ENCODE measurements at places on chromosomes 5 and 9.

DNA sequence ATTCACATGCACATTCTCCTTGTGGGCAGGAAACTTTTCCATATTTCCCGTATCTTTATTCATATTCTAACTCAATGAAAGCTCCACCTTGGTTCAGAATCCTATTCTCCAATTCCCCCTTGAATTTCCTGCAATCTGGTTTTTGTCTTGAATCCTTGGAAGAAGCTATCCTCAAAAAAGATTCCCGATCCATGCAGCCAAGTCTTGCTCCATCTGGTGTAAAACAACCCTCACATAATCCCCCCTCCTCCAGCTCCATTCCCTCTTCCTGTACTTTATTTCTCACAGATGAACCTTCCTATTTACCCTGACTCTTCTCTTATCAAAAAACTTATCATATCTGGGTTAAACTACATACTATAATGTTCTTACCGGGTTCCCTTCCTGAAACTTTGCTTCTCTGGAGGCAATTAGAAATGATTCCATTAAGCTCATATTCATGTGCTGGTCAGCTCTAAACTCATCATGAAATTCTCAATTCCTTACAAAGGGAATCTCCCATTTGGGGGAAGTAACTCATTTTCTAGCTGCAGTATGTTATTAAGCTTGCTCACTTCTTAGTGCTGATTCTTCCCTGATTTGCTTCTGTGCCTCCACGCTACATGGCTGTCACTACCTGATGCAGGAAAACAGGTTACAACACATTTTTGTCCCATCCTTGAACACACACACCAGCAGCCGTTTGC is 81.7 kb downstream of the GNAQ start:
- no peak for DNase-seq

GRCh38 chr5:67728326-67728890 is 487.1 kb upstream of the PIK3R1 start:
- DNase-seq, result no peak

- no peak for DNase-seq
Measured at GRCh38 chr5:144032375-144032774, 138.1 kb downstream of the YIPF5 start.

DNA sequence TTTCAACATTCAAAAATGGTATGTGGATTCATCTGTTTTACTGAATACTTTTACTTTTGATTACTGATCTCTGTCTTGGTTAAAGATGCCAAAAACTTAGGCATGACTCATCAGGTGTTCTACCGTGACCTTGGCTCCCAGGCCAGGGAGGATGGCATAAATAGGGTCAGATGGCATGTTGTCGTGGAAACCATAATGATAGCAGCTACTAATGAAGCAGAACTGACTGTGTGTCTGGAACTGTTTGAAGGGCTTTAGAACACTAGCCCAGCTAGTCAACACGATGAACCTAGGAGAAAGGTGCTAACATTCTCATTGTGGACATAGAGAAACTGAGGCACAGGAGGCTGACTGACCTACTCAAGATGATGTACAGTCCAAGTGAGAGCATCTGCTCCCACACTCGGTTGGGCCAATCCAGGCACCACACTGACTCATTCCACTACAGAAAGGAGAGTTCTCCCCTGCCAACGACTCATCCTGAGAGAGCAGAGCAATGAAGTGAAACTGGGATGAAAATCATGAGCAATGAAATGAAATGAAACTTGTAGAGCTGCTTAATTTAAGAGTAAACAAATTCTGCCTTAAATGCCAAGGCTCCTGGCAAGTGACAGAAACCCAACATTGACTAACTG is 116.0 kb downstream of the TENT4A start:
- peak; percentile 19 for DNase-seq

- no peak for DNase-seq
Measured at GRCh38 chr5:149641600-149641999, 60.3 kb downstream of the ARHGEF37 start.

DNA sequence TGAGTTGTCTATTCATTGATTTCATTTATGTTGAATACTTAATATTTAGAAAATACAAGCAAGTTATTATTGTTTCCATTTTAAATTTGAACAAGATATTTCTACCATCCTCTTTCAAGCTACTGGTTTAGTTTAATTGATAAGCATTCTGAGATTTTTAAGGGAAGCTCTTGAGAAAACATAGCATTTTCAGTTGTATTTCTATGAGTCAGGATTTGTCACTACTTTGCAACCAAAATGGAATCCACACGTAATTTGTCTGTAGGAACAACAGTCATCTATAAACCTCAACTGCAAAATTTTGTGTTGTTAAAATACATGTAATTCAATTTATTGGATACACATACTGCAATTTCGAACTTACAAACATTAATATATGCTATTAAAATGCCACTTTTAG is 74.0 kb downstream of the PRR16 start:
- no peak for DNase-seq

GRCh38 chr9:4798281-4799032 is 5.7 kb downstream of the RCL1 start:
- no peak for DNase-seq

GRCh38 chr9:127961155-127961490 is 19.7 kb downstream of the EEIG1 start:
- no peak for DNase-seq

DNA sequence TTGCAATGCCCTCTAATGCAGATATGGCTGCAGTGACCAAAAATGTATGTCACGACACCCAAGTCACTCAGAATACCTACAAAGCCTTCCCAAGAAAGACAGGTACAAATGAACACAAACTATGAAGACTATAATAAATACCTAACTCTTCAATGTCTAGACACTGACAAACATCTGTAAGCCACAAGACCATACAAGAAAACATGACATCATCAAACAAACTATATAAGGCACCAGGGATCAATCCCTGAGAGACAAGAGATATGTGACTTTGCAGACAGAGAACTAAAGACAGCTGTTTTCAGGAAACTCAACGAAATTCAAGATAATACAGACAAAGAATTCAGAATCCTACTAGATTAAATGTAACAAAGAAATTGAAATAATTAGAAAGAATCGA is 603.7 kb downstream of the CDH9 start:
- no peak for DNase-seq

GRCh38 chr5:56919942-56920662 is 10.7 kb downstream of the SETD9 start:
- DNase-seq, result no peak

GRCh38 chr5:137688210-137688840 is 47.6 kb downstream of the KLHL3 start:
- no peak for DNase-seq

All from stimulated activated CD8-positive, alpha-beta memory T cell treated with anti-CD3 and anti-CD28 coated beads, Interleukin-2, amount 100 ng/mL, for 48 hours (primary cell).